ENCODE measurements at places on chromosomes 7 and 10.
A peak's percentile ranks its signal among the peaks of the same experiment; 100 is the strongest.

GRCh38 chr10:116268976-116269375 lies 4.0 kb downstream of the GFRA1 start:
- no peak for DNase-seq

DNA sequence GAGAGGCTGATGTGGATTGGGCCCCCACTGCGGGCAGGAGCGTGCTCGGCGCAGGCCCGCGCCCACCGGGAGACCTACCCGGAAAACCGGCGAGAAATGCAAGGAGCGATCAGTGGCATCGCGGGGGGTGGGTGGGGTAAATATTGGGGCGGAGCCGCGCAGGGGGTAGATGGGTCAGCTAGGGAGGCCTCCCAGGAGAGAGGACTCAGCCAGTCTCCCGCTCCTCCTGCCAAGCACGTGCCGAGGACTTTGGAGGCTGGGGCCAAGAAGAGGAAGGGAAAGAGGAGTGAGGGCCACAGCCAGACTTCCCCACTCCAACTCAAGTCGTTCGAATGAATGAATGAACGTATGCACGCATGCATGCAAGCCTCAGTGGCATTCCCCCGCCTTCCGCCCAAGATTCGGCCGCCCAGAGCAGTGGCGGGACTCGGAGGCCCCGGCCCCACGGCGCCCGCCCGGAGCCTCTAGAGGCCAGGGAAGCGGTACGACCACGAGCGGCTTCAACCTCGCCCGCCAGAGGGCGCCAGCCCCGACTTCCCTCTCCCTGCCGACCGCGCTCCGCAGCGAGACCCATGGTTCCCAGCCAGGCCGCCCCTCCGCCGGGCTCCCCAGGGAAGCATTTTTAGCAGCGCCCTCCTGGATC lies 3.6 kb downstream of the NPM3 start:
- DNase-seq = no peak

DNA sequence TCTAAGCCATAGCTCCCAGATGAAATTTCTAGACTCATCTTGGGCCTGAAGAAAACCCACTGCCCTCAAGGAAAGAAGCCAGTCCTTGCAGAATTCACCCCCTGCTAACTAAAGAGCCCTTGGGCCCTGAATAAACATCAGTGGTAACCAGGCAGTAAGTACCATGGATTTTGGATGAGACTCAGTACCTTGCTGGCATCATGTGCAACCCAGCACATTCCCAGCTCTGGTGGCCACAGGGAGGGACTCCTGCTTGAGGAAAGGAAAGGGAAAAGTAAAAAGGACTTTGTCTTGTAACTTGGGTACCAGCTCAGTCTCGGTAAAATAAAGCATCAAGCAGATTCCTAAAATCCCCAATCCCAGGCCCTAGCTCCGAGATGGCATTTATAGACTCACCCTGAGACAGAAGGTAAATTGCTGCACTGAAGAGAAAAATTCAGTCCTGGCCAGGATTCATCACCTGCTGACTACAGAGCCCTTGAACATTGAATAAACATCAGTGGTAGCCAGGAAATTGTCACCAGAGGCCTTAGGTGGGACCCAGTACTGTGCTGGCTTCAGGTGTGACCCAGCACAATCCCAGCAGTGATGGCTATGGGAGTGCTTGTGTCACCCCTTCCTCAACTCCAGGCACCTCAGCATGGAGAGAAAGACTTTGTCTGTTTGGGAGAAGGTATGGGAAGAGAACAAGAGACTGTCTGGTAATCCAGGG lies 31.2 kb upstream of the SFTPD start:
- no peak for DNase-seq

GRCh38 chr10:71683301-71683700 lies 36.3 kb downstream of the C10orf105 start:
- DNase-seq = no peak

GRCh38 chr10:126969310-126969709 lies 64.1 kb downstream of the DOCK1 start:
- DNase-seq = no peak

DNA sequence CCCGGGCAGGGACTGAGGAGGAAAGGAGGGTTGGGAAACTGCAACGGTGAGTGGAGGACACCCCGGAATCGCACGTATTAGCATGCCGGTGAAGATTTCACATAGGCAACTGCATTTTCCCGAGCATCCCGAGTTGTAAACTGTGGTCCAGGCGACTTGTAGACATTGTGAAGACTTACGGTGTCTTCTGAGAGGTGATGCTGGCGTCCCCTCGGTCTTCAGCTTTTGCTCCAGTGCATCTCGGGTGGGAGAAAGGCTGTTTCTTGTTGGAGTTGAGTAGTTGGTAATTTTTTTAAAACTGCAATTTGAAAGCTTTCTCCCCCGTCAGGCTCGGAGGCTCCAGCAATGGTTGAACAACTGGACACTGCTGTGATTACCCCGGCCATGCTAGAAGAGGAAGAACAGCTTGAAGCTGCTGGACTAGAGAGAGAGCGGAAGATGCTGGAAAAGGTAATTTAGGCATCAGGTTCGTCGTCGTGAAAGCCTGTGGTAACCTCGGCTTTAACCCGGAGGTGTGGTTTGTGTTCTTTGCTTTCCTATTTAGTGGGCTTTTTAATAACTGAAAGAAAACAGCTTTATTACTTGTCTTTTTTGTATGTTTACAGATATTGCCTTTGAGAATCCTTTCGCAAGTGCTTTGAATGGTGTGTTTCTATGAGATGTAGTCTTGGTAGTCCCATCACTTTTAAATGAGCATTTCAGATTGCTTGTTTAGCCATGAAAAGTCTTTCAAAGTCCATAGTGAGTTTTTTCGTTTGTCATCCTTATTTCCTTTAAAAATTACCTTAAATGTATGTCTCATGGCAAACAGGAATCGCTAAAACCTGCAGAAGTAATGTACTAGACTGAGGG lies 687 bp downstream of the HELLS start:
- no peak for DNase-seq

DNA sequence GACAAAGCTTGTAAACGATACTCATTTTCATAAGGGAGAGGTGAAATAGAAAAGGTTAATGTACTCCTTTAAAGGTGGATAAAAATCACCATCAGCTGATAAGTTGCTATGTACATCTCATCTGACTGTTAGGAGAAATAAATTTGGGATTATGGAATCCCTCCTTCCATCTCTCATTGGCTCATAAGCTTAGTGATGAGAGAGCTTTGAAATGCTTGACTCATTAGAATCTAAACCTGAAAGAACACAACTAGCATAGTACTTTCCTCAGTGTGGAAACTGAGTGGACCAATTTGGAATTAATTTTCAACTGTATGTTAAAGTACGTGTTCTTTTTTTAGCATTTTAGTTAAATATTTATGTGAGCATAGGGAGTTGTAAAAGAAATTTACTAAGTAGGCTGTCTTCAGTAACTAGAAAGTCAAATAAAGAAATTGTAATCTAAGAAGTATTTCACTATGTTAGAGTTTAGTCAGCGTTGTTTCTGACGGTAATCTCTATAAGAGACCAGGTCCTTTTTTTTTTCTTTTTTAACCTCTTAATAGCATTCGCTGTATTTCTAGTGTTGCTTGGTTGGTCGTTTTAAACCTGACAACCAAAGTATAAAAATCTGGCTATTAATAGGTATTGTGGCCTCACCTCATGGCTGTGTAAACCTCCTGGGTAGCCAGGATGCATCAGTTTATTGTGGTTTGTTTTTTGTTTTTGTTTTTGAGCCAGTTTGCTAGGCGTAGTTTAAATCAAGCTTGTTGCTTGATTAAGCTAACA lies 34.4 kb downstream of the FHIP2A start:
- no peak for DNase-seq

DNA sequence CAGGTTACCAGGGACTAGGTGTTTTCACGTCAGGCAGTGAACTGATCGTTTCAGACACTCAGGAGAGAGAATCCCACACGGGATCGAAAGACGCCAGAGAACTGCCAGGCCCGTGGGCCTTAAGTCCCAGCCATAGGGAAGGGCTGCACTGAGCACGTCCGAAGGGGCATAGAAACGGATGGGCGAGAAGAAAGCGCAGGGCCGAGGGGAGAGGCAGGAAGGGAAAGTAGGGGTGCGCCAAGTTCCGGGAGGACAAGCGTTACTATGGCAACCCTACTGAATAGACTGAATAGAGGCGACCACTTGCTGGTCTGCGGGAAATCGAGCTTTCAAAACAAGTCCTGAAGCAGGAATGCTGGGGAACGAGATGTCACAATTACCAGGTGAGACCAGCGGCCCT lies 421.3 kb upstream of the NUPR2 start:
- peak; percentile 82 for DNase-seq

- no peak for DNase-seq
Measured at GRCh38 chr10:126147866-126148587, 240.2 kb downstream of the ADAM12 start.

GRCh38 chr10:802506-802905 lies 113.0 kb upstream of the DIP2C start:
- DNase-seq = no peak

DNA sequence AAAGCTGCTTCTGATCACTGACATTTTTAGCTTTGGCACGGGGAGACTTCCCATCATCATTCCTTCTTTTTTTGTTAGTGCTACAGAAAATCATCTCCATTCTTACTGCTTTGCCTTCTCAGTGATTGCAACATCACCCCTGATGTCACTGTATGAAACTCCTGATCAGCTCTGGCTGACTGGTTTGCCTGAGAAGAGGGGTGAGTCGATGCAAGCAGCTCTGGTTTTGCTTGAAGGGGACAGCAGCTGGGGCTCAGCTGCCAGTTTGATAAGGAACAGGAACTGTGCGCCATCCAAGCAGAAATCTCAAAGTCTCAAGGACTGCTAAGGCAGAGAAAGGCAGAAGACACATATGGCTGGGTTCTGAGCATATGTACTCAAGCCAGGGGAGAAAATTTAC lies 808.5 kb upstream of the CELF2 start:
- DNase-seq = no peak

GRCh38 chr7:18499407-18500177 lies 4.0 kb downstream of the HDAC9 start:
- peak; percentile 56 for DNase-seq

DNA sequence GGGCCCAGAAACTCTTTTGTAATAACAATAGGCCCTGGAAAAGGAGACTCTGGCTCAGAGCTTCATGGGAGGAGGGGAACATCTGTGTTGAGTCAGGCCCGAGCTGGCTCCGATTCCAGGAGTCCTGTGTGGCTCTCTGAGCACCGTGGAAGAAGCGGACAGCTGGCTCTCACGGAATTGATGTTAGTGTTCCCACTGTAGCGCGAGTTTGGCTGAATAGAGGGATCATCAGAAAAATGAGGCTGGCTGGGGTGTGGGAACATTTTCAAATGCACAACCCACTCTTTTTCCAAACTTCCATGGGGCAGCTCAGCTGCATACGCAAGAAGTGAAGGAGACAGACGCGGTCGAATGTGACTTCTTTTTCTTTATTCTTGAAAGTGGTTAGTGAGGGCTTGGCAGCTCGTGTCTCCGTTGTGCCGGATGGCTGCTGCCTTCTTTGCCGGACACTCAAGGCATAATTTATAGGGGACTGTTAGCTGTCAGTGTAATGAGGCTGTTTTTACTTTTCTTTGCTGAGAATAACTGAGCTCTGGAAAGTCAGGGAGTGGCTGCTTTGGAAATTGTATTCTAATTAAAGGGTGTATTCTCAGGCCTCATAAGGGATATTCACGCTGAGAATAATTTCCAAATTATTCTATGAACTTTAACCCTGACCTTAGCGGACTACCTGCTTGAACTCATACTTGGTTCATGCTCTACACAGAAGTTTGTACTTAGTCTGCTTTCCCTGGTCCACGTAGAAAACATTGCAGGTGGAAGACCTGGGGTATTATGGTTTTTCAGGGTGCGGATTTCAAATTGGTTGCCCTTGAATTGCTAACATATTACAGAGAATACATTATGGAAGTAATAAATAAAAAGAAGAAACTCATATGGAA lies 23.1 kb downstream of the MDFIC start:
- DNase-seq = no peak

GRCh38 chr7:8781166-8781565 lies 347.8 kb downstream of the NXPH1 start:
- no peak for DNase-seq

DNA sequence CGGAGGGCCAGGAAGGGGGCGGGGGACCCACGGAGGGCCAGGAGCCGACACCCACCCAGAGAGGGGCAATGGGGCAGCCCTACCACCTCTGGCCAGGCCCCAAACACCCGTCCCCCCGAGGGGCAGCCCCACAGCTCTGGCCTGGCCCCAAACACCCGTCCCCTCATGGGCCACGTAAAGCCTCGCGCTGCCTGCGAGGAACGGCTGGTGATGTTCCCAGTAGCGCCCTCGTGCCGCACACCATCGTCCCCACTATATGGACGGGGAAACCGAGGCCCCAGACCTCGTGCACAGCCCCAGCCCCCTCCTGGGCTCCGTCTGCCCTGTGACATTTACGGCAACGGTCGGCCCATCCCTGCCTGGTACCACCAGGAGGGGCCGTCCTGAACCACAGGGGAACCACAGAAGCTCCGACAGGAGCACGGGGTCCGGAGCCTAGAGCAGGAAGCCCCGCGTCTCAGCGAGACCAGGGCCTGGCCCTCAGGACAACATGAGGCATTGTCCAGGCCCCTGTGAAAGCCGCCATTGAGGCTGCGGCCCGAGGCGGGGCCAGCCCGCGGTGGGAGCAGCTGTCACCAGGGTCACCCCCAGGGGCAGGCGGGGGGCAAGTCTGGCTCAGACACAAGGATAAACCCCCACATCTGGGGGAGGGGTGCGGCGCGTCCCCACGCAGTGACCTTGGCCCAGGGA lies 35.6 kb downstream of the GET4 start:
- no peak for DNase-seq

DNA sequence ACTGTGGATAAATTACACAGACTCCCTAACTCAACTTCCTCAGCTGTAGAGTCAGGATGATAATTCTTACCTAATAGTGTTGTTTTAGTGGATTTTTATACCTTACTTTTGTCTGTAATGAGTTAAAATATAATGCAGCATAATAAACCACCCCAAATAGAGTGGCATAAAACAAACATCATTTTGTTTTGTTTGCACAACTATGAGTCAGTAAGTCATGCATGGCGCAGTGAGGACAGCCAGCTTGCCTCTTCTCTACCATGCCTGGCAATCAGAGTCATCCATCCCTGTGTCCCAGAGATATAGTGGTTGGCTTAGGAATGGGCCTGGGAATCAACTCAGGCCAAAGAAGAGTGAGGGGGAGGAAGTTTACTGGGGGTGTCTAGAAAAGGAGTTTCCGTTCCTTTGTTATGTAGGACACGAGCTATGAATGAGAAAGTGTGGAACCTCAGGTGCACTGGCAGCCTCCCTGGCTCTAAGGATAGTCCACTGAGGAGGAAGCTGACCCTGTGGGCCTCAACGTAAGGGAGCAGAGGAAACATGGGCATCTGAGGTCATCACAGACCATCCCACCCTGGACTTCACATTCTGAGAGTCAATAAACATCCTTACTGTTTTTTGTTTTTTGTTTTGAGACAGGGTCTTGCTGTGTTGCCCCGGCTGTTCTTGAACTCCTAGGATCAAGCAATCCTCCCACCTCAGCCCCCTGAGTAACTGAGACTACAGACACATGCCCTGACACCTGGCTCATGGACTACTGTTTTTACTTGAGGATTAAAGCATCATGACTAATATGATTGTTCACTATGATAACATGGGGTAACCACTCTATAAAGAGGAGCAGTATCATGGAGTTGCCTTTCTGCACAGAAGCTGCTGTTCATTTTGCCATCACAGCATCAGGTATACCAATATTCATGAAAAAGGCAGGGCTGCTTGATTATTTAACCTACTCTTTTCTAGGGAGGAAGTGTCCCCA lies 21.0 kb upstream of the GRB10 start:
- DNase-seq = peak; percentile 16

All from SHP77 (cell line).